ENCODE measurements at places on chromosomes 5 and 9.

GRCh38 chr9:69748304-69748703 is 11.5 kb downstream of the PTAR1 start:
- no peak for DNase-seq

GRCh38 chr5:37823433-37824152 is 16.2 kb downstream of the GDNF start:
- DNase-seq = no peak

- no peak for DNase-seq
Measured at GRCh38 chr9:127252410-127253318, 11.9 kb upstream of the GARNL3 start.

GRCh38 chr5:11268891-11269290 is 507.9 kb upstream of the DAP start:
- DNase-seq = no peak

GRCh38 chr9:89012294-89013042 is 21.2 kb downstream of the S1PR3 start:
- DNase-seq = no peak

DNA sequence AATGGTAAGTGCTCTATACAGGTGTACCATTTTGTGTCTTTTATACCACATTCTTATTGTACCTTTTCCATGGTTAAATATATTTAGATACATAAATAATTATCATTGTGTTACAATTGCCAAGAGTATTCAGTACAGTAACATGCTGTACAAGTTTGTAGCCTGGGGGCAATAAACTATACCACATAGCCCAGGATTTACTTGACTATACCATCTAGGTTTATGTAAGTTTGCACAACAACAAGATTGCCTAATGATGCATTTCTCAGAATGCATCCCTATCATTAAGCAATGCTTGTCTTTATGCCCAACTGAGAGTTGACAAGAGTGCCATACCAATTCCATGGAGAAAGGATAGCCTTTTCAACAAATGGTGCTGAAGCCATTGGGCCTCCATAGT is 136.7 kb upstream of the PJA2 start:
- no peak for DNase-seq

- no peak for DNase-seq
Measured at GRCh38 chr5:11104210-11104609, 343.2 kb upstream of the DAP start.
